ENCODE measurements at places on chromosomes 7 and 10.

- no peak for DNase-seq
Observed at GRCh38 chr7:41996381-41997035, 240.5 kb downstream of the GLI3 start.

DNA sequence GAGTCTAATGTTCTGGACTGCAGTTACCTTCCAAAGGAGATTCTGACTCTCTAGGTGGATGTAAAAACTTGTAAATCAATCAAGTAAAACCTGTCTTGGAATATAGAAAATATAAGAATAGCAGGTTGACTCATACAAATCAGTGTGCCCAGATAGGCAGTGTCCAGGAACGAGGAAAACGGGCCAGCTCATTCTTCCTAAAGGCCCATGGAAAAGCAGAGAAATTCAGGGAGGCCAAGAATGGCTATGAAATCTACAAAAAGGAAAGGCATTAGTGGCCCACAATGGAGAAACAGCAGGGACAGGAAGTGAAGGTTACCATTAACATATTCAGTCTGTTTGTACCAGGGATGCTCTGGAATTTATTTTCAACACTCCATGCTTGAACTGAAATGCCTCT lies 14.9 kb downstream of the GLI3 start:
- no peak for DNase-seq

- DNase-seq = no peak
Observed at GRCh38 chr7:5266191-5267028, 16.3 kb upstream of the SLC29A4 start.

- no peak for DNase-seq
Observed at GRCh38 chr7:127870231-127870907, 160.9 kb downstream of the LRRC4 start.

DNA sequence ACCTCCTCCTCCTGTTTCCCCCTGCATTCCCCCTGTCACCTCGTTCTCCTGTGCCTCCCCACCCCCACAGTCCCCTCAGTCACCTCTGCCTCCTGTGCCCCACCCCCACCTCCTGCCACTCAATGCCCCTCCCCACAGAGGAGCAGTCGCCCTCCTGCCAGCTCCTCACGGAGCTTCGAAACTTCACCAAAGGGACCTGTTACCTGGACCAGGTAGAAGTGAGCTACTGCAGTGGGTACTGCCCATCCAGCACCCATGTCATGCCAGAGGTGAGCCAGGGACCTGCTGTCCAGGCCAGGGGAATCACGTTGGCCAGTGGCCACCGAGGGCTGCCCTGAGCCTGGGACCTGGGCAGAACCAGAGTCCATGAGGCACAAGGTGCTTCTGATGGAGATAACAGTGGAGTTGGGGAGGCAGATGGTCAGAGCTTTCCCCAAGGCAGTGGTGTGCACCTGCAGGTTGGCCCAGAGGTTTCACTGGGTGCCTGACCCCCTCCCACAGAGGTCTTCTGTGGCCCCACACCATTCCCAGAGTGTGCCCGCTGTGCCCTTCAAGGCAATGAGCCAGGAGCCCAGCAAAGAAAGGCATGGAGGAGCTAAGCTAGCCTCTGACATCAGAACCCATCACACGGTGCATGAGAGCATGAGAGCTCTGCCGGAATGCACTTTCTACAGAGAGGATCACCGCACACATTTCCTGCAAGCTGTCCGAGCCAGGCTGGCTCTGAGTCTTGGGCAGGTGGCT lies 7.0 kb upstream of the ZNF862 start:
- no peak for DNase-seq

- DNase-seq = no peak
Observed at GRCh38 chr7:24478137-24478655, 95.1 kb upstream of the PALS2 start.

- no peak for DNase-seq
Observed at GRCh38 chr7:100472121-100472851, 6.7 kb downstream of the TSC22D4 start.

All from erythroblast (primary cell).